ENCODE measurements at places on chromosomes 3 and 15.

DNA sequence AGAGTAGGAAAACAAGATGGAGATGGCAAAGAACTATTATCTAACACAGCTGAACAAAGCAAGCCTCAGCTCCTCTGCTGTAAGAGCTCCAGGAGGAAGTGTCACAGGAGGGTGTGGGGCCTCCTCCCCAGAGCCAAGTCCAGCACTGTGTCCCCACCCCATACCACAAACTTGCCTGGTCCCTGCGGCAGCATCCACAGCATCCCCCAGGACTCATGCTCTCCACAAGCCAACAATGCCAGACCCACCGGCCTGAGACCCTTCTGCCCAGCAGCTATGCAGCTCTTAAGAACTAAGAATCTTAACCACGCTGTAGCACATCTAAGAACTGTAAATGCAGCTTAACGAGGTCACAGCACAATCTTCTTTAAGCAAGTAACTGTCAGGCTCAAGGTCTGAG, 9.1 kb downstream of the RBM15B start:
- no peak for DNase-seq

DNA sequence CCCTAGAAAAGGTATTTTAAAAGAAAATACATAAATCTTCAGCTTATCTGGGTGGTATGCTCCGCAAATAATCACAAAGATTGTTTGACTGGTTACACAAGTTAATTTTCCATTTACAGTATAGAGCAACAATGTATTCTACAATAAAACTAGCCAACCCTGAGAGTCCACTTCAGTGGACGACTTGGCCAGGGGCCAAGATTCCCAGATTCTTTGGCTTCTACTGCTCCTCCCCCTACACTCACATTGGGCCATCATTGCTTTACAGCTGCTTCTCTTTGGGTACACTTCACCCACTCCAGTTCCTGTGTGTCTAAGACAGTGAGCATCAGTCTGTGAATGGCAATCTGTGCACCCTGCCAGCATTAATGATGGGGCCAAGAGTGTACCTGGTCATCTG, 17.2 kb upstream of the PRICKLE2 start:
- DNase-seq: no peak

DNA sequence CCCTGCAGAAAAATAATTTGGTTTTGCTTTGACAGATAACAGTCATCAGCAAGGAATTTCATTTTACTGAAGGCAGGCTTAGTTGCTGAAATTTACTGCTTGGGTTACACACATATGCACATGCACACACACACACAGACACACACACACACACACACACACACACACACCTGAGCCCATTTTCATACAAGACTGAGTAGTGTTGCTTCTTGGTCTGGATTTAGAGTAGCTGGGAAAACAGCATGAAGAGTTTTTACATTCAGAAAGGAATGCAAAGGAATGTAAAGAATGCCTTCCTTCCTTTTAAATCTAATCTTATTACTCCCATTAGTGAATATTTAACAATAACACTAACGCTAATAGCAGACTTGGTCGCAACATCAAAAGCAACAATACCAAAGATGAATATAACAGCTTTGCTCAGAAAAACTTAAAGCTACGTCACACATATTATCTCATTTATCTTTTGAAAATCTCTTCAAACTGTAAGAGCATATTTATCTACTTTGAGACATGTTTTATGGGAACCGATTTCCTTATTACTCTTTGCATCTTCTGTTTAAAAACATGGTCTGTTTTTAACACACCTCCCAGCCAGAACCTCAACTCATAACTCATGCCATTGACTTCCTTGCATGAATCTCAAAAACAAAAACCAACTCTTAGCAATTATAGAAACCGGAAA, 32.5 kb downstream of the RFTN1 start:
- no peak for DNase-seq

GRCh38 chr15:47961401-47962090, 159.2 kb upstream of the SLC24A5 start:
- no peak for DNase-seq

GRCh38 chr15:87949151-87949574, 307.4 kb downstream of the NTRK3 start:
- no peak for DNase-seq

DNA sequence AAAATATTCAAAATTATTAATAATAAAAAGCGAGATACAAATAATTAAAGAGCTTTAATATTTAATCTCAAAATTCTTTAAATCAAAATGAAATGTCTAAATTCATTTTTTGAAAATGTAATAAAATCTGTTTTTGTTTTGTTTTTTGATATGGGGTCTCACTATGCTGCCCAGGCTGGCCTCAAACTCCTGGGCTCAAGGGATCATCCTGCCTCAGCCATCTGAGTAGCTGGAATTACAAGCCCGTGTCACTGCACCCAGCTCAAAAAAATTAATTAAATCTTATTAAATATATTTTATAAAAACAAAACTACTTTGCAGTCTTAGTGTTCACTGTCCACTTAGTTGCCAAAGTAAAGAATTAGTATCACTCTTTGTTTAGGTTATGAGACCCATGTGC, 38.4 kb downstream of the FAH start:
- DNase-seq: no peak

GRCh38 chr3:66047311-66048050, 8.8 kb upstream of the MAGI1 start:
- DNase-seq: no peak

GRCh38 chr15:71443538-71443937, 328.3 kb downstream of the THSD4 start:
- peak; percentile 3 for DNase-seq

GRCh38 chr3:150467381-150467780, 59.3 kb downstream of the TSC22D2 start:
- DNase-seq: no peak

DNA sequence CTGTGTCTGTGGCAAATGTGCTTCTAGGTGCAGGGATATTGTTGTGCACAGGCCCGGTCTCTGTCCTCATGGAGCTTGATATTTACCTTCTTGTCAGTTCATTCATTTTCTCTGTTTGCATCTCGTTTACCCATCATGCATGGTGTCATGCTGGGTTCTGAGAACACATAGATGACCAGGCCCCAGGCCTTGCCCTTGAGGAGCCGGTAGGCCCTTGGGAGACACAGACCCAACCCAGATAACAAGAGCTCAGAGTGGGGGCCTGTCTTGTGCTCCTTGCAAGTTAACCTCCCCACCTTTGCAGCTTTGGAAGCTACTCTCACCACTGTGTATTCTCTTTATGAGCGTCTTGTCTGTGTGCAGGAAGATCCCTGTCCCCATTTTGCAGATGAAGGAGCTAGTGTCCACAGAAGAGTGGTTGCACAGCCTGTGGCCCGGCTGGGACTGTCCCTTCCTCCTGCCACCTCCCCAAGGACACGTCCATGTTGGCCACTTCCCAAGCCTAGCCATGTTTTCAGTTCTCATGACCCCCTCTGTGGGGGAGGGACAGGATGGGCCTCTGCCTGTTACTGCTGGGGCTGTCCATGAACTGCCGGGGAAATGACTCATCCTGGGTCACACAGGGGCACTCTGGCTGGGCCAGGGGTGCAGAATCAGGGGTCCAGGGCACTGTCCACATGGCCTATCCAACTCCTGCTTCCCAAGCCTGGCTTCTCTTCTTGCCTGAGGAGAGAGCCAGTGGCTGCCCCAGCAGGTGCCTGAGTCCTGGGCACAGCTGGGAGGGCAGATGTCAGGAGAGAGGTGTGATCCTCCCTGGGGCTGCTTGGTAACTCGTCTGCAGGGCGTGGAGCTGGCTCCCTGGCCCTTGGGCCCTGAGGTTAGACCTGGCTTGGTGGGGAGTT, 3.4 kb downstream of the SNX33 start:
- DNase-seq: no peak

DNA sequence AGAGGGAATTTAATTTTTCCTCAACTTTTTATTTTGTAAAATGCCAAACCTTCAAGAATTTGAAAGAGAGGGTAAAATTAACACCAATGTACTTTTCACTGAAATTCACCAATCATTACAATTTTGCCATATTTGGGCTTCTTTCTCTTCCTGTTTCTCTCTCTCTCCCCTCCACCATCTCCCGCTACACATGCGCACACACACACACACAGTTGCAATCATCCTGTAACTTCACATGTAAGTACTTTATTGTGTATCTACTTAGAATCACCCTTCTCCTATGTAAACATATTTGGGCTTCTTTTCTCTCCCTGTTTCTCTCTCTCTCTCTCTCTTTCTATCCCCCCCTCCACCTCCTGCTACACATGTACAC, 7.4 kb downstream of the ARL14 start:
- no peak for DNase-seq

GRCh38 chr3:7875925-7876324, 625.7 kb upstream of the LMCD1 start:
- no peak for DNase-seq

DNA sequence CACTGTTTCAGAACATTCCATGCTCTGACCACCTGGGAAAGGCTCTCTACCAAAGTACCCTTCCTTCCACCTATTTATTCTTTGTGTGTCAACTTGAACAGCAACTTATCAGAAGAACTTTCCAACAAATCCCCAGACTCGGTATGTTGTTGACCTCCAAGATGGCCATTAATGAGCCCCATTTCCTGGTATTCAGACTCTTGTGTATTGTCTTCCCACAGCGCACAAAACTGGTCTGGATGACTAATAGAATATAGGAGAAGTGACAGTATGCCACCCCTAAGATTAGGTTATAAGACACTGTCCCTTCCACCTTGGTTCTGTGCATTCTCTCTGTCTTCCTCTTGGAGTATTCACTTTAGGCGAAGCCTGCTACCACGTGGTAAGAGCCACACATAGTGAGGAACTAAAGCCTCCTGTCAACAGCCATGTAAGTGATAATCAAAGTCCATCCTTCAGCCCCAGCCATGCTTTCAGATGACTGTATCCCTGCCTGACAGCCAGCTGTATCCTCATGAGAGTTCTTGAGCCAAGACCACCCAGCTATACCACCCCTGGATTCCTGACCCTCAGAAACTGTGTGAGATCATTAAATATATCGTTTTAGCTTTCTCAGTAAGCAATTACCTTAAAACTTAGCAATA, 481.7 kb downstream of the MAGI1 start:
- no peak for DNase-seq

GRCh38 chr3:188754267-188754666, 417.5 kb upstream of the TPRG1 start:
- DNase-seq: no peak

DNA sequence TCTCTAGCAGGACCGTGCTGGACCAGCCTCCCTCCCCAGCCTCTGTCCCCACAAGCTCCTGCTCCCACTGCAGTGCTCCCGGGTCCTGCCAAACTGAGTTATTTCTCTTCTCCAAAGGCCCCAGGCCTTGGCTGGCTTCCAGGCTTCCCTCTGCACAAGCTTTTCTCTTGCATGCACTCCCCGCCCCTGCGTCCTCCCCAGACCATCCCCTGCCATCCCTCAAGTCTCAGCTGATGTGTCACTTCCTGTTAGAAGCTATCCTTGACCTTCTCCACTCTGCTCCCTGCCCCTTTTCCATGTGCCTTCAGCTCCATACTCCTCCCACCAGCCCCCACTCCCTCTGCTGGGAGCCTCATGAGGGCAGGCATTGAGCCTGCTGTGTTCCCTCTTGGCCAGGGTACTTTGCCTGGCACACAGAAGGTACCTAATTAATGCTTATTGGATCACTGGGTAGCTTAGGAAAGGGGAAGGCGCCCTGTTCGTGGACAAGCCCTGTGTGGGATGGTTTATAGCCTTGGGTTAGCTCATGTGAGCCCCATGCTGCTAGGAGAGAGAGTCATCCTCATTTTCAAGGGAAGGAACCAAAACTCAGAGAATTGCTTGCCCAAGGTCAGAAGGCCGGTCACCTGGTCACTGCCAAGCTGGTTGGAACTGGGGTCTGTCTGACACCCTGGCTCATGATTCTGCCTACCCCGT, 56.4 kb downstream of the FEM1B start:
- DNase-seq: no peak

GRCh38 chr15:86213420-86213819, 133.7 kb downstream of the AGBL1 start:
- no peak for DNase-seq

DNA sequence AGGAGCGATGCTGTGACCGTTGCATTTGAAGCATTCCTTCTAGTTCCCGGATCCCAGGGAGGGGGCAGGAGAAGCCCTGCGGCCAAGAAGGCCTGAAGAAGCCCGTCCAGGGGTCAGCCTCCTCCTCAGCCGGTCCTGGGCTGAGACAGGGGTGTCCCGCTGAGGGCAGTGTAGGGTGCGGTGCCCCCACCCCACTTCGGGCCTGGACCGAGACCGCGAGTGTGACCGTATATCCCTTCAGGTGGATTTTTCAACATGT, 2.8 kb downstream of the OCA2 start:
- DNase-seq: no peak

GRCh38 chr15:93073465-93073952, 15.5 kb downstream of the RGMA start:
- DNase-seq: no peak

DNA sequence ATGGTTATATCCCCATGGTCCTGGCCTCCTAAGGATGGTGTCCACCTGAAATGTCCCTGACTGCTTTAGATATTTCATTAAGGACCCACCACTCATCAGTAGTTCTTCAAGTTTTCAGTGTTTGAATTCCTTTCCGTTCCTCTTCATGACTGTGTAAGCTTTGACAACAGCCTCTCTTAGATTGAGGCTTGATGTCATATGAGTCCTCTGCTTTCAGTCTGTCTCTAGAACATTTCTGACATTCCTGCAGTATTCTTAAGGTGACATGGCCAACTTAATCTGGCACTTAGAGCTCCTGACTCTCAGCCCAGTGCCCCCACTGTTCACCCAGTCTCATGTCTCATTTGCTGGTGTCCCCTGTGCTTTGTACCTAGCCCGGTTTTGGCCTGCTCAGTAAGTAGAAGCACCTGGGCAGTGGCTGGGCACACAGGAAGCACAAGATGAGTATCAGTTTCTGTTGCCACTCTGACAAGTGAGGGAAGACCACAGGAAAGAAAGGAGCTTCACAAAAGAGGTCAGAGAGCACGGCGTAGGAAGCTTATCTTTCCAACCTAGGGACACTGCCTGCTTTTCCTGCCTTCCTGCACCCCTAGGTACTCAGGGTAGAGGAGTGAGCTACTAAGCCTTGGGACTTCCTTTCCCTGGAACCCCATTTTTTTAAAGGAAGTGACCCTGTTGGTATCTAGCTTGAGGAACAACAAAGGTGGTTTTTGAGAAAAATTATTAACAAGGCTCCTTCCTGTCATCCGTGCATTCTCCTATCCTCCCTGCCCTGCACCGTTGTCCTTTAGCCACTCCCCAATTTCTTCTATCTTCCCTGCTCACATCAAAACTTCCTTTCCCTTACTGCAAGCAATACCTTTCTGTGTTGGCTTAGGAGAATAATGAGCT, 103.1 kb downstream of the KLHL25 start:
- no peak for DNase-seq

- no peak for DNase-seq
Measured at GRCh38 chr15:100533886-100534285, 5.1 kb upstream of the CERS3 start.
